ENCODE measurements at places on chromosomes 13 and 19. TPM values are rescaled to one million over a fixed set of nuclear protein-coding genes. Genes with fewer than 3 reads are reported as not detected.

The ZIC5 gene
- total RNA-seq = 52.6 TPM

GRCh38 chr19:21912654-21913053 is 76.7 kb upstream of the ZNF43 start:
- DNase-seq = no peak
- no peak overlapping the region for H3K27ac ChIP-seq
- no peaks in the 10 kb centered on the region for H3K36me3 ChIP-seq

- H3K27ac ChIP-seq = no peak overlapping the region
- no peaks in the 10 kb centered on the region for H3K36me3 ChIP-seq
- DNase-seq = no peak
Observed at GRCh38 chr13:29810145-29810742, 40.2 kb downstream of the UBL3 start.

DNA sequence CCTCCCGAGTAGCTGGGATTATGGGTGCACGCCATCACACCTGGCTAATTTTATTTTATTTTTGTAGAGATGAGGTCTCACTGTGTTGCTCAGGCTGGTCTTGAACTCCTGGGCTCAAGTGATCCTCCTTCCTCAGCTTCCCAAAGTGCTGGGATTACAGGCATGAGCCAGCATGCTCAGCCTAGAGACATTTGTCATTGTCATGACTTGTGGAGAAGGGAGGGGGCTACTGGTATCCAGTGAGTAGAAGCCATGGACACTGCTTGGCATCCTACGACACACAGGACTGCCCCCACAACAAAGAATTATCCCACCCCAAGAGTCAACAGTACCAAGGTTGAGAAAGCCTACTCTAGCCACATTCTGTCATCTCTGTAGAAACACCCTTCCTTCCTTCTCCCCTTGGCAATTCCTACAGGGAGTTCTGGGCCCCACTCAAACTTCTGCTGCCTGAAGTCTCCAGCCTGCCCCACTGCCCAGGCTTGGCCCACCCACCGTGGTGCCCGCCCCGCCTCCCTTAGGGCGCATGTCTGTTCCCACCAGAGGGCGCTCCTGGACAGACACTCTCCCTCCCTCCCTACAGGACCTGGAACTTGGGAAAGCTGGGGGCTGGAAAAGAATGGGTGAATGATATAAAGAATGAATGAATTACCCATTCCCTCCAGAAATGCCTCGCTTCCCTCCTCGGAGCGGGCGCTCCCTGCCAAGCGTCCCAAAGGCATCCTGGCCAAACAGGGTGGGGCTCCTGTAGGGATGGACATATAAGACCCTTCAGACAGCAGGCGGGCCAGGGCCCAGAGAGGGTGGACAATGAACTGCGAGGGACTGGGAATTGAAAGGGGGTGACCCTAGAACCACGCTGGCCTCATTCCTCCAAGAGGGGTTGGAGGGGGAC is 5.5 kb upstream of the EMP3 start:
- peak; percentile 88 for DNase-seq
- no peaks in the 10 kb centered on the region for H3K27me3 ChIP-seq

DNA sequence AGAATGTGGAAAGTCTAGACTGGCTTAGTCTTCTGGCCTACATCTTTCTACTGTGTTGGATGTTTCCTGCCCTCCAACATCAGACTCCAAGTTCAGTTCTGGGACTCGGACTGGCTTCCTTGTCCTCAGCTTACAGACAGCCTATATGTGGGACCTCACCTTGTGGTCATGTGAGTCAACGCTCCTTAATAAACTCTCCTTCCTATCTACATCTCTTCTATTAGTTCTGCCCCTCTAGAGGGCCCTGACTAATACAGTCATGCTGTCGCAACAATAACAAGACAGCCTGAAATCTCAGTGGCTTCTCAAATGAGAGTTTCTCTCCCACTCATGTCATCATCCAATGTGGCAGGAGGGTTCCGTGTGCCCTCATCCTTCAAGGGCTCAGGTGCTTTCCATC is 347.8 kb downstream of the MZT1 start:
- no peak overlapping the region for H3K27ac ChIP-seq
- DNase-seq = no peak
- no peaks in the 10 kb centered on the region for H3K27me3 ChIP-seq
- no peak overlapping the region for H3K4me3 ChIP-seq
- H3K4me1 ChIP-seq = no peaks in the 10 kb centered on the region

- H3K36me3 ChIP-seq = no peaks in the 10 kb centered on the region
- H3K4me3 ChIP-seq = no peak overlapping the region
- no peak for DNase-seq
- no peaks in the 10 kb centered on the region for H3K27me3 ChIP-seq
- peaks cover 3% of the 10 kb centered on the region for H3K4me1 ChIP-seq
Observed at GRCh38 chr13:37106642-37107041, 1.2 kb upstream of the CSNK1A1L start.

GRCh38 chr13:72694314-72694713 is 33.1 kb downstream of the MZT1 start:
- H3K27ac ChIP-seq = no peak overlapping the region
- no peak overlapping the region for H3K4me3 ChIP-seq
- H3K4me1 ChIP-seq = no peaks in the 10 kb centered on the region
- no peak for DNase-seq

The TMPRSS9 gene
- total RNA-seq = 0.33 TPM

DNA sequence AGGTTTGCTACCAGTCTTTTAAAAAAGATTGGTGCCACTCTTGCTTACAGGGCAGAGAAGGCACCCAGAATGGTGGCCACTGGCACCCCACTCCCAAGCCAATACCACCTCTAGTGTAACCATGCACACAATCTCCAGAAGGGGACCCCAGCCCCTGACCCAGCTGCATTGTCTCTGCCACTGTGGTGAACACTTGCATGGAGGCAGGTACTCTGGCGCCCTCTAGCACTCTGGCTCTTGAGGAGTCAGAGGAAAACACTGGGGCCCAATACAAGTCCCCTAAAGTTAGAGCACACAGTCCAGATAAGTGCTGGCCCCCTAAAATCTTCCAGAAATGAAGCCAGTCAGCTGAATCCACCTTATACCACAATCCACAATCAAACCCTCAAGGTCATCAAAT is 6.0 kb downstream of the ERVV-1 start:
- no peaks in the 10 kb centered on the region for H3K27me3 ChIP-seq
- H3K27ac ChIP-seq = no peak overlapping the region
- H3K36me3 ChIP-seq = no peaks in the 10 kb centered on the region
- DNase-seq = peak; percentile 86
- no peaks in the 10 kb centered on the region for H3K4me1 ChIP-seq

The C19orf85 gene
- 1.2 TPM for total RNA-seq

The PLPPR2 gene
- 6.1 TPM for total RNA-seq

The ZNF610 gene
- 6.4 TPM for total RNA-seq

- no peak overlapping the region for H3K27ac ChIP-seq
- H3K36me3 ChIP-seq = no peaks in the 10 kb centered on the region
- no peak for DNase-seq
Observed at GRCh38 chr13:102847272-102848234, 1.7 kb downstream of the ERCC5 start.

DNA sequence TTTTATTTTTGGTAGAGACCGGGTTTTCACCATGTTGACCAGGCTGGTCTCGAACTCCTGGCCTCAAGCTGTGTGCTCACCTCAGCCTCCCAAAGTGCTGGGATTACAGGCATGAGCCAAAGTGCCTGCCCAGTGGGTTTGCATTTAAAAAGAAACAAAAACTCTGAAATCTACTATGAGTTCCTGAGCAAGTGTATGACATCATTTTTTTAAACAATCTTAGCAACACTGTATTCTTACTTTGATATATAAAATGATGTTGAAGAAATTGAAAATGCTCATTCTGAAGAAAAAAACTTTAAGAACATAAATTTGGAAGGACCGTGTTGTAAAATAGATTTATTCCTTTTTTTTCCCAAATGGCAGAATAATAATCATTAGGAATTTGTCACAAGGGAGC is 1199.7 kb downstream of the DIAPH3 start:
- H3K36me3 ChIP-seq = peaks cover 3% of the 10 kb centered on the region
- no peaks in the 10 kb centered on the region for H3K27me3 ChIP-seq
- no peak overlapping the region for H3K27ac ChIP-seq
- no peaks in the 10 kb centered on the region for H3K4me1 ChIP-seq

The TEX26 gene
- total RNA-seq = not detected

DNA sequence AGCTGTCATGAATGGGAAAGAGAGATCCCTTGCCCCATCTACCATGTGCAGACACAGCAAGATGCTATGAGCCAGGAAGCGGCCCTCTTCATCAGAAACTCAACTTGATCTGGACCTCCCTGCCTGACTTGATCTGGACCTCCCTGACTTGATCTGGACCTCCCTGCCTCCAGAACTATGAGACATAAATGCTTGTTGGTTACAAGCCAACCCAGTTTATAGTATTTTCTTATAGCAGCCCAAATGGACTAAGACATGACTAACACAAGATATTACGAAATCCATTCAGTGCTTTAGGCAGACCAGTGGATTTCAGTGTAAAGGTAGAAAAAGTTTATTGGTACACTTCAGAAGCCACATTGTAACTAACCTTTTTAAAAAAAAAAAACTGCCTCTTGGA is 15.6 kb downstream of the PCID2 start:
- H3K27ac ChIP-seq = no peak overlapping the region
- DNase-seq = no peak
- H3K27me3 ChIP-seq = no peaks in the 10 kb centered on the region
- H3K36me3 ChIP-seq = peaks cover 90% of the 10 kb centered on the region
- no peak overlapping the region for H3K4me3 ChIP-seq
- H3K4me1 ChIP-seq = no peaks in the 10 kb centered on the region

- DNase-seq = no peak
- H3K27ac ChIP-seq = no peak overlapping the region
- H3K4me1 ChIP-seq = no peaks in the 10 kb centered on the region
Observed at GRCh38 chr19:16262618-16263017, 62.0 kb upstream of the KLF2 start.

DNA sequence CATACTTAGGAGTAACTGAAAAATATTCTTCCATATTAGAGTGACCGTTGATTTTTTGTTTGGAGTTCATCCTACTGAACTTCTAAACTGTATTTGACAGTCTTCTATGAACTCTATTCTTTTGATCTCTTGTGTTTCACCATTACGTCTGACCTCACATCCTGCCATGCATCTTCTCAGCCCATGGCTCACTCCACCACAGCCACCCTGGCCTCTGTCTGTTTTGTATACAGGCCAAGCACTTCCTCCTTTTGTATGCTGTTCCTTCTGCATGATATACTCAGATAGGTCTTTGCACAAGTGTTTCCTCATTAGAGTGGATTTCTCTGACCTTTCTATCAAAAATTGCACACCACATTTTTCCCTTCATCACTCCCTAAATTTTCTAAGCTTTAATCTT is 119.9 kb downstream of the MAB21L1 start:
- no peaks in the 10 kb centered on the region for H3K27me3 ChIP-seq
- no peak overlapping the region for H3K27ac ChIP-seq
- H3K4me3 ChIP-seq = no peak overlapping the region
- no peaks in the 10 kb centered on the region for H3K4me1 ChIP-seq
- no peak for DNase-seq
- H3K36me3 ChIP-seq = no peaks in the 10 kb centered on the region

The C19orf73 gene
- total RNA-seq = 0.72 TPM

DNA sequence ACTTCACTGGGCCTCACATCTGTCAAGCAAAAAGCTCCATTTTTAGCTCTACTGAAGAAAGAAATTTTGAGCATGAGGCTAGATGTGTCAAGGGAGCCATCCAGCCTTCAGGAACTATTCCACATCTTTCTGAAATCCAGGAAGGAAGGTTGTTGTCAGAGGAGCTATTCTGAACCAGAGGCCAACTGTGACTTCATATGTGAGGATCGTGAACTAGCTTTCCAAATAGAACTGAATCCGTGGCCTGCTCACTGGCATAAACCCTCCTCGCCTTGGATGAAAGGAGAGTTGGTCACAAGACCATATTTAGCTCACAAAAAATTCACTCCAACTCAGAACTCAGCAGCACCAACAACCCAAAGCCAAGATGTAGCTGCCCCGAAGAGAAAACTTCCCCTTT is 195.8 kb downstream of the FOXO1 start:
- H3K36me3 ChIP-seq = no peaks in the 10 kb centered on the region
- no peaks in the 10 kb centered on the region for H3K27me3 ChIP-seq
- no peak for DNase-seq
- no peaks in the 10 kb centered on the region for H3K4me1 ChIP-seq
- no peak overlapping the region for H3K27ac ChIP-seq

DNA sequence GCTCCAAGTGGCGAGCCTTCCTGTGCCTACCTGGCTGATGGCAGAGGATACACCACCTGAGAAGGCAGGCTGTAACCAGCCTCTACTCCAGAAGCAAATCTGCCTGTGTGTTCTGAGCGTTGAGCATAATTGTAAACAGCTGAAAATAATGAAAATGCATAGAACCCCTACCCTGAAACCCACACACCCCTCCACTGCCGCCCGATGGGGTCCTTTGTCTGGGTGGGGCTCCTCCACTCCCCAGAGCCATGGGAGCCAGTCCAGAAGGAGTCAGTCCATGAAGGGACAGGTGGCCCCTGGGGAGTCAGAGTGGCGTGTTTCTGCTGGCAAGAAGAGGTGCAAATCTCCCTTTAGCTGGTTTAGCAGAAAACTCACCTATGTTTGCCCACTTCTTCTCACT is 8.0 kb upstream of the SOX1 start:
- no peaks in the 10 kb centered on the region for H3K36me3 ChIP-seq
- H3K4me3 ChIP-seq = no peak overlapping the region
- no peak overlapping the region for H3K27ac ChIP-seq

DNA sequence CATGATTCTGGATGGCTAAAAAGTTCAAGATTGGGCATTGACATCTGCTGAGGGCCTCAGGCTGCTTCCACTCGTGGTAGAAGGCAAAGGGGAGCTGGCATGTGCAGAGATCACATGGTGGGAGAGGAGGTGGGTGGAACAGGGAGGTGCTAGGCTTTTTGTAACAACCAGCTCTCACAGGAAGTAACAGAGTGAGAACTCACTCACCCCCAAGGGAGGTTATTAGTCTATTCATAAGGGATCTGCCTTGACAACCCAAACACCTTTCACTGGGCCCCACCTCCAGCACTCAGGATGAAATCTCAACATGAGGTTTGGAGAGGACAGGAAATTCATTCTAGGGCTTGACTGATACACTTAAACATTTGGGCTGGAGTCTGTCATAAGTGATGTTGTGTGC is 197.7 kb upstream of the RNF113B start:
- peaks cover 4% of the 10 kb centered on the region for H3K4me1 ChIP-seq
- DNase-seq = no peak
- peaks cover 40% of the 10 kb centered on the region for H3K36me3 ChIP-seq
- H3K27me3 ChIP-seq = no peaks in the 10 kb centered on the region
- no peak overlapping the region for H3K27ac ChIP-seq
- H3K4me3 ChIP-seq = no peak overlapping the region

DNA sequence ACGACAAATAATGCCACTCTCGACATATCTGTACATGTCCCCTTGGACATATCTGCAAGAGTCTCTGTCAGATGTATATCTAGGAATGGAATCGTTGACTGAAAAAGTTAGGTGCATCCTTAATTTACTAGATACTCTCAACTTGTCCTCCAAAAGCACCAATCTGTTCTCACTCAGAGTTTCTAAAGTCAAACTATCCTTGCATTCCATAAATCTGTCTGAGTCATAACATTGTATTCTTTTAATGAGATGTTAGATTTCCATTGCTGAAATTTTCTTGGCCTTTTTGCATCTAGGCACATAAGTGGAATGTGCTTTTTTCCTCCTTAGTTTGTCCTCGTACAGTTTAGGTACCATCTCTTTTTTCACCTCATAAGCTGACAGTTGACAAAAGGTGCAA is 139.8 kb downstream of the PTPRS start:
- H3K4me3 ChIP-seq = no peak overlapping the region
- no peak overlapping the region for H3K27ac ChIP-seq
- no peaks in the 10 kb centered on the region for H3K27me3 ChIP-seq
- DNase-seq = no peak
- H3K36me3 ChIP-seq = peaks cover 15% of the 10 kb centered on the region

Data from H9 (cell line).